K562 (cell line): ENCODE measurements at places on chromosomes 1 and 21. TPM values are rescaled to one million over a fixed set of nuclear protein-coding genes. Genes with fewer than 3 reads are reported as not detected.
A peak's percentile ranks its signal among the peaks of the same experiment; 100 is the strongest.

DNA sequence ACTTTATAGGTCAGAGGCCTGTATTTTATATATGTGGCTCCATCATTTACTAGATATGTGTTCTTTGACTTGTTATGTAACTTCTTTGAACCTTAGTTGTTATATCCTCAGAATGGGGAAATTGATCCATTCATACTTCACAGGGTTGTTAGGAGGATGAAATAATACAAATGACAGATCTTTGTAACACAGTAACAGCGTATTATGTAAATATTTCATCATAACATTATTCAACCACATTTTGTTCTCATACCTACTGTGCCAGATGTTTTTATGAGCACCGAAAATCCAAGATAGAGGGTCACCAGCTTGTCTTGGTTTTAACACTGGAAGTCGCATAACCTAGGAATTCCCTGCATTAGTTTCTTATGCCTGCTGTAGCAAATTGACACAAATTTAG lies 3.3 kb downstream of the SUCO start:
- H3K27ac ChIP-seq = no peak overlapping the region
- DNase-seq = no peak

The OR2T2 gene
- not detected in 2 replicates for total RNA-seq

- peaks cover 5% of the 10 kb centered on the region; the same call in 1 of the 3 replicates for H3K36me3 ChIP-seq
- H3K27ac ChIP-seq = no peak overlapping the region
- H3K4me1 ChIP-seq = no peaks in the 10 kb centered on the region
- H3K4me3 ChIP-seq = no peak overlapping the region
Observed at GRCh38 chr1:92662048-92662447, 122.9 kb downstream of the EVI5 start.

- H3K4me3 ChIP-seq = no peak overlapping the region
- no peak overlapping the region for H3K27ac ChIP-seq
- no peak for DNase-seq
- peaks cover 23% of the 10 kb centered on the region for H3K27me3 ChIP-seq
- H3K4me1 ChIP-seq = no peaks in the 10 kb centered on the region
Observed at GRCh38 chr1:176552217-176552991, 89.4 kb downstream of the PAPPA2 start.

DNA sequence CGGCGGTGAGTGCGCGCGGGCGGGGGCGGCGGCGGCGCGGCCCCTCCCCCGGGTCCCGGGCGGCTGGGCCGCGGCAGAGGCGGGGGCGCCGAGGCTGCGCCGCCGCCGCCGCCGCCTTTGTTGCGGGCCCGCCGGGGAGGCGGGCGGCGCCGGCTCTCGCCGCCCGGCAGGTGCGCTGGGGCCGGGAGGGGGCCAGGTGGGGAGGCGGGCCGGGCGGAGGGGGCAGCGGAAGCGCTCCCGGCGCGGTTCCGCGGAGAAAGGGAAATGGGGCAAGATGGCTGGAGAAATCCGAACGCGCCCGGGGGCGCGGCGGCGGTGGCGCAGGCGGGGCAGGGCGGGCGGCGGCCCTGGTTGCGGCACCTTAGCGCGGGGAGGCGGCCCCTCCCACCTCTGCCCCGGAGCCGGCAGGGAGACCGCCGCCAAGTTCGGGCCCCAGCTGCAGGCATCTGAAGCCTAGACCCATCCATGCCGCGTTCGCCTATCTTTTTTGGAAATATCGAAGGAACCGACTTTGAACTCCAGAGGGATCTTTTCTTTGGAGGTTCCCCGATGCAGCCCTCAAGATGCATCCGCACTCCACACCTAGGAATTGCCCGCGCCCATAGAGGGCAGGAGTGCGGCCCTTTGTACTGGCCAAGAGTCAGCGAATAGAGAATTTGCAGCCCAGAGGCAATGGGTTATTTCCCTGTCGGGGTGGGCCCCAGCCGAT lies 479 bp downstream of the POGK start:
- peaks cover 26% of the 10 kb centered on the region for H3K4me1 ChIP-seq
- H3K27ac ChIP-seq = peak overlapping the region; percentile 83
- peaks cover 42% of the 10 kb centered on the region for H3K36me3 ChIP-seq
- H3K4me3 ChIP-seq = peak overlapping the region; percentile 58

GRCh38 chr21:31686272-31686915 lies 26.9 kb downstream of the SOD1 start:
- no peak overlapping the region for H3K27ac ChIP-seq
- no peak for DNase-seq
- no peaks in the 10 kb centered on the region for H3K4me1 ChIP-seq
- H3K27me3 ChIP-seq = no peaks in the 10 kb centered on the region
- H3K4me3 ChIP-seq = no peak overlapping the region
- H3K36me3 ChIP-seq = peaks cover 94% of the 10 kb centered on the region

DNA sequence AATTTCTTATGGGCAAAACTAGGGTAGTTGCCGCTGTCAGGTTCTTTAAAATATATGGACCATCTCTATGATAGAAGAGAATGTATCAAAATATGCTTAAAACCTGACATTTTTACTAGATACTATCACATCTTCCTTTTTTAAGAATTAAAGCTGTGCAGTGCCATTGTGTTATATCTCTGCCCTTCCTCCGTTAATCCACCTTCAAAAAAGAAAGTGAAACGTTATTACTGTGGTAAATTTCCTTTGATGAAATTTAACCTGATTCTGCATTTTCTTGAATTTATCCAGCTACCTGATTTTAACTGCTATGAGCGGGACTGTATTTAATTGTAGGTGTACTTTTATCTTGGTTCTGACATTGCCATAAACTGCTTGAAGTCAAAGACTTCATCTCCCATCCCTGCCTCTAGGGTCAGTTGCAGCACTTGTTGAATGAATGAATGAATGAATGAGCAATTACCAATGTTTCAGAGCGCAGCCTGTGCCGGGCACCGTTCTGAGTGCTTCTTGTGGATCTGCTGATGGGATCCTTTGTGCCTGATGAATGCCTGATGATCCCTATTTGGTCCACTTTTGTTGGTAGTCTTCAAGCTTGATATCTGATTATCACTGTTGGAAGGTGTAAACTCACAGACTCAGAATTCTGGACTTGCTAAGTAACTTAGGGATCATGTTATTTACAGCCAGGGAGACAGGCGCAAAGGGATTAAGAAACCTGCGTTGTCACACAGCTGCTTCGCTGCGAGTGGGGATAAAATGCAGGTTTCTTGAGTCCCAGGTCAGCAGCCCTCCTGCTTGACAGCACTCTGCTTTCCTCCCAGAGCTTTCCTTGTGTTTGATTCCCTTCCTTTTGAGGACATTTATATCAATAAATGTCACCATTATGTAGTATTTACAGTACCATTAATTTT lies 30.1 kb downstream of the SMYD2 start:
- no peaks in the 10 kb centered on the region for H3K4me1 ChIP-seq
- no peak for DNase-seq
- H3K27ac ChIP-seq = no peak overlapping the region
- no peaks in the 10 kb centered on the region for H3K27me3 ChIP-seq

DNA sequence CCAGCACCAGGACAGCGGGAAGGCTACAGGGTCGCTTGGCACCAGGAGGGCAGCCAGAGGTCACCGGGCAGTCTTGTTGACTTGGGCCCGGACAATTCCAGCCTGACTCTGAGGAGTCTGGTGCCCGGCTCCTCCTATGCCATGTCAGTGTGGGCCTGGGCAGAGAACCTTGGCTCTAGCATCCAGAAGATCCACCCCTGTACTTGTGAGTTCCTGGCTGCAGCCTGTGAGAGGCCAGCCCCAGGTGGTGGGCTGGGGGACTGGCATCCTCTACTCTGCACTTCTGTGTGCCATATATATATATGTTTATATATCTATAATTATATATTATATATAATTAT lies 11.6 kb upstream of the PTPN7 start:
- H3K36me3 ChIP-seq = peaks cover 44% of the 10 kb centered on the region; the same call in 2 of the 3 replicates
- no peak for DNase-seq
- no peak overlapping the region for H3K27ac ChIP-seq
- no peak overlapping the region for H3K4me3 ChIP-seq
- no peaks in the 10 kb centered on the region for H3K27me3 ChIP-seq

DNA sequence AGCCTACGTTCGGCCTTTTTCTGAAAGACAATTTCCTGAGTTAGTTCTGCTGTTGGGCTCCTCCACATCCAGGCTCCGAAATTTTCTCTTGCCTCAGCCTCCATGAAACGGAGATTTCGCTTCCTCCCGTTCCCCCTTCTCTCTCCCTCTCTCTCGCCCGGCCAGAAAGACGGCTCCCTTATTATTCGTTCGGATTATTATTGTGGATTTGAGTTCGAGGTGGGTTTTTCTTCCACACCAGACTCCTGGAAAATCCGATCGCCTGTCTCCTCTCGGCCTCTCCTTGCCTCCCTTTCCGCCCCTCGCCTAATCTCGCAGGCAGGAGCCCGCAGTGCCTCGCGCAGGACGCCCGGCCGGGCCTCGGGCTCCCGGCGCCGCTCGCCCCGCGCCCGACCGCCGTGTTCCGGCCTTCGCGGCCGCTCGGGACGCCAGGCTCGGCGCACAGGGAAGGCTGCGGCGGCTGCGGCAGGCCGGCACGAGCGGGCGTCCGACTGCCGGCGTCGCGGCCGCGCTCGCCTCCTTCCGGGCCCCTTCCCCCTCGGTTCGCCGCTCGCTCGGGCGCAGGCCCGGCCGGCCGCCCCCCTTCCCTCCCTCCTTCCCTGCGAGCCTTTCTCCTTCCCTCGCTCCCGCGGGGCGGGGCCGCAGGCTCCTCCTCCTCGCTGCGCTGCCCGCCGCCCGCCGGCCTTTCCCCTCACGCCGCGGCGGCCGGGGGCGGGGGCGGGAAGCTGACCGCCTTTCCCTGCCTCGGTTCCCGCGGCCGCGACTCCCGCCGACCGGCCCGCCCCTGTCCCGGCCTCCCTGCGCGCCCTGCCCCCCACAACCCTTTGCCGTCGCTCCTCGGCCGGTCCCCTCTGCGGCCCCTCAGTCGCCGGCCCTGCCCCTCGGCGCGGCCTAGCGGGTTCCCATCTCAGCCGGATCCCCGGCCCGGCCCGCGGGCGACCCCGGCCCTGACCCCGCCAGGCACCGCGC lies at the start of gene ARHGEF11:
Gene ARHGEF11, minus strand, starts transcription at position 493 of the 969 bp plus-strand sequence. CDS start 1,412 bp downstream, outside the sequence.
- H3K4me3 ChIP-seq = peak within 1 kb of the TSS; percentile 49
- H3K4me1 ChIP-seq = peaks cover 24% of the 10 kb centered on the region
- peak; percentile 95 for DNase-seq
- no peaks in the 10 kb centered on the region; the same call in 2 of the 3 replicates for H3K36me3 ChIP-seq
- H3K27me3 ChIP-seq = no peaks in the 10 kb centered on the region

The DLGAP3 gene
- total RNA-seq = 0.07 and 0.18 TPM in 2 replicates

DNA sequence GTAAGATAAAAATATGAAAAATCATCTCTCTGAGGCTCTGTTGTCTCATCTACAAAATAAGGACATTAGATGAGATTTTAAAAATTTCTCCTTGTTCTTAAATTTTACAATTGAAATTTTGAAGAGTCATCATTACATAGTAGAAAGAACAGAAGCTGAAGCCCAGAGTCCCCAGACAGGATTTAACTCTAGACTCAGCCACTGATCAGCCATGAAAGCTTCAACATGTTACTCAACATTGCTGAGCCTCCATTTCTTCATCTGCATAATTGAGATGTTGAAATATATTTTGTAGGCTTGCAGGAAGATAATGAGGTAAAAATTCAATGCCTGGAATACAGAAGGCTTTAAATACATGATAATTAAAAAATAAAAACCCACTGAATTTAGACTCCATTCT lies 633.3 kb downstream of the LMO4 start:
- no peaks in the 10 kb centered on the region for H3K36me3 ChIP-seq
- no peaks in the 10 kb centered on the region for H3K27me3 ChIP-seq
- H3K4me1 ChIP-seq = no peaks in the 10 kb centered on the region

- peak; percentile 96 for DNase-seq
- H3K4me3 ChIP-seq = no peak overlapping the region; the same call in 1 of the 2 replicates
- no peaks in the 10 kb centered on the region for H3K27me3 ChIP-seq
- peaks cover 27% of the 10 kb centered on the region; the same call in 2 of the 3 replicates for H3K36me3 ChIP-seq
Observed at GRCh38 chr1:54273795-54274163, 73.8 kb downstream of the MRPL37 start.

- H3K4me1 ChIP-seq = no peaks in the 10 kb centered on the region
- H3K4me3 ChIP-seq = no peak overlapping the region
- no peak overlapping the region for H3K27ac ChIP-seq
- no peak for DNase-seq
- H3K27me3 ChIP-seq = peaks cover 40% of the 10 kb centered on the region
Observed at GRCh38 chr1:117209094-117209493, 1.6 kb downstream of the VTCN1 start.

DNA sequence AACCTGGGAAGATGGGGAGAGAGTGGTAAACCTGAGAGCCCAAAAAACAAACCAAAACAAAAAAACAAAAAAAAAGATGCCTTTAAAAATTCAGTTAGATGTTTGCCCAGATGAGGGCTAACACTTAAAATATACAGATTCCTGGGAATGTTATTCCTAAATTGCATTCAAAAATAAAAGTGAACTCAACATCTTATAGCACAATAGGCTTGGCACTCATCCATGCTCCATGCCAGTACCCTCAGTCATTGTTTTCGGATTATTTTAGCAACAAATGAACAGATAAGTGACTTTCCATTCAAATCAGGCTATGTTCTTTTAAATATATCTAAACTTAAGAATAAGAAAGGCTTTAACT lies 3.7 kb downstream of the ATP1A1 start:
- no peak for DNase-seq
- H3K36me3 ChIP-seq = peaks cover 31% of the 10 kb centered on the region
- 0 out of 3 replicates have a peak overlapping the region, but pooled peaks have one; percentile 90 for H3K27ac ChIP-seq

The OR2L2 gene
- 0.09 TPM in 1 of 2 replicates, not detected in the other for total RNA-seq

- H3K27me3 ChIP-seq = no peaks in the 10 kb centered on the region
- H3K36me3 ChIP-seq = no peaks in the 10 kb centered on the region; the same call in 2 of the 3 replicates
- H3K4me3 ChIP-seq = peak overlapping the region; percentile 74; the same call in 1 of the 2 replicates
Observed at GRCh38 chr1:165632491-165632890, 1.5 kb downstream of the MGST3 start.

The SYT14 gene
- total RNA-seq = 0.07 TPM in 1 of 2 replicates, not detected in the other

- H3K27ac ChIP-seq = no peak overlapping the region
- H3K4me1 ChIP-seq = no peaks in the 10 kb centered on the region
- peaks cover 22% of the 10 kb centered on the region; the same call in 2 of the 3 replicates for H3K36me3 ChIP-seq
- no peak overlapping the region for H3K4me3 ChIP-seq
- H3K27me3 ChIP-seq = no peaks in the 10 kb centered on the region
- DNase-seq = no peak
Observed at GRCh38 chr1:88976235-88976634, 16.2 kb downstream of the KYAT3 start.

DNA sequence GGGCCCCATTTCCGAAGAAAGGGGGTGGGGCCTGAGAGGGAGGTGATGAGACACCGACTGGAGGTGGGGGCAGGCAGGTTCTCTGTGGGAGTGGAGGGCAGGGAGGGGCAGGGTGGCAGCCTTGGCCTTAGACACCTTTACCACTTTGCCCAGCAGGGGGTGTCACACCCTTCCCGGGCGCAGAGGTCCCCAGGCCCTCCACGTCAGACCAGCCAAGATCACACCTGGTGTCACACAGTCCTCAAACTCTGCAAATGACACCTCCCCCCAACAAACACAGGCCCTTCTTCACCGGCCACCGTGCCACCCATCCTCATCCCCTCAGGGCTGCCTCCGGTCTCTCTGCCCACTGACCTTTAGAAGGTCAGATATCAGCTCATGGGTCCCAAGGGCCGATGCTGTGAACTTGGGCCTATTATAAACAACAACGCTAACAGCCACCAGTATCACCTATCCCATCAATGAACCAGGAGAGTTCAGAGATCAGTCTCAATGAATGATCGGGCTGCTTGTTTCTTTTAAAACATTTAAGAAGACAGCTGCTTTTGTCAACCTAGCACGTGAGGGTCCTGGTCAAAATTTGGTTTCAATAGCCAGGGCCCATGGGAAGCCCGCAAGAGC lies 103.9 kb downstream of the CASZ1 start:
- no peak overlapping the region for H3K27ac ChIP-seq
- peak; percentile 69 for DNase-seq
- H3K4me1 ChIP-seq = peaks cover 3% of the 10 kb centered on the region; the same call in 1 of the 3 replicates
- H3K36me3 ChIP-seq = no peaks in the 10 kb centered on the region
- peaks cover 20% of the 10 kb centered on the region; the same call in 2 of the 3 replicates for H3K27me3 ChIP-seq

GRCh38 chr1:115648717-115649691 lies 7.2 kb downstream of the VANGL1 start:
- peak overlapping the region; percentile 80 for H3K27ac ChIP-seq
- DNase-seq = peak; percentile 65
- H3K36me3 ChIP-seq = peaks cover 40% of the 10 kb centered on the region

GRCh38 chr1:244964112-244964971 lies 100.0 kb upstream of the HNRNPU start:
- peaks cover 19% of the 10 kb centered on the region for H3K4me1 ChIP-seq
- H3K36me3 ChIP-seq = no peaks in the 10 kb centered on the region
- H3K27ac ChIP-seq = no peak overlapping the region
- no peak overlapping the region for H3K4me3 ChIP-seq
- DNase-seq = no peak
